CD4-positive, alpha-beta T cell treated with Interleukin-1 beta for 1 hour (primary cell): ENCODE measurements at places on chromosomes 6 and 20.

DNA sequence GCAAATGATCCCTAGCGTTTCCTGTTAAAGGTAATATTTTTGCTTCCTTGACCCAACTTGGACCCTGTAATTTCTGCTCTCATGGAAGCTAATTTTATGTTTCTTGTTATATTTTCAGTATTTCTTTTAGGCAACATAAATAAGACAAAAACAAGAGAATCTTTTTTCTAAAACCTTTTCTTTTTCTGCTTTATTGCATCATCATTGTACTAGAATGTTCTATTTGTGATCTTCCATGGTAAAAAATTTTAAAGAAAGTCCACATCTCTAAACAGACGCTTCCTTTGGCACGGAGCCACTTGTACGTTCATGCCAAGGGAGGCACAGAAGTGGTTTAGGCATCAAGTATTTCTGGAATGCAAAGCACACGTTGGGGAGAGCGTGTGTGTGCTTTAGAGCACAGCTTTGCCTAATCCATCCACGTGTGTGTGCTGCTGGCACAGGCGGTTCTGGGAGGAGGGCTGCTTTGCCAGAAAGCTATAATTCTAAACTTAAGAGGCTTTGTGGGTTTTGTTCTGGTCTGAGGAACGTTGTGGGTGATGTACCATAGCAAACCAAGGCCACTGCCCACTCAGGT is 98.3 kb downstream of the SASH1 start:
- DNase-seq: no peak

DNA sequence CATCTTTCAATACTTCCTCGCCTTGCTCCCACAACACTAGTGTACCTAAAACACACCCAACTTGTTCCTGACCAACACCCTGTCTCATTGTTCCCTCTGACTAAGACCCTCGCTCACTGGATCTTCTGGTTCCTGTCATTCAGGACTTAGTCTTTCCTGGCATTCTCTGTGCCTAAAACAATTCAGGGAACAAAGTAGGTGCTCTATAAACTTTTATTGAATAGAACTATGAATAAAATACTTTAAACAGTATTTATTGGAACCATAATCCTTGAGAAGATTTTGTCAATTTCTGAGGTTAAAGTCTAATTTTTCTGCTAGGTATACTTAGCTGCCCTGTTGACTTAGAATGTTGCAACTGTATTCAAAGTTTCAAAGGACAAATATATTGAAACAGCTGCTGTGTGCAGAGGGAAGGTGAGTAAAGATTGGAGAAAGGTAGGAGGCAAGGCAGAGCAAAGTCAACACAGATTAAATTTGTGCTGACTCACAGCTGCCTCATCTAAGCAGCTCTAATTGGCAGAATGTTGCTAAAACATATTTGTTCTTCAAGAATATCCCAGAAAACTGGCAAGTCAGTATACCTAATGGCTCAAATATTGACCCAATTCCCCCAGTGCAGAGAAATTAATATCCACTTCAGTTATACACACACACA is 37.6 kb downstream of the GSTA2 start:
- DNase-seq: no peak

- DNase-seq: no peak
These were observed 15.6 kb downstream of the TGM6 start for GRCh38 chr20:2396241-2396814.

GRCh38 chr6:91281901-91282300 is 695.0 kb upstream of the MAP3K7 start:
- DNase-seq: no peak

GRCh38 chr6:34027939-34028441 is 117.9 kb downstream of the GRM4 start:
- DNase-seq: no peak

- no peak for DNase-seq
These were observed 16.7 kb downstream of the PLAGL2 start for GRCh38 chr20:32190616-32191415.

- DNase-seq: no peak
These were observed 149.1 kb downstream of the ZNF217 start for GRCh38 chr20:53444401-53445149.

- no peak for DNase-seq
These were observed 28.6 kb upstream of the PRL start for GRCh38 chr6:22325481-22325880.

GRCh38 chr6:113644861-113645575 is 212.1 kb upstream of the MARCKS start:
- DNase-seq: no peak

DNA sequence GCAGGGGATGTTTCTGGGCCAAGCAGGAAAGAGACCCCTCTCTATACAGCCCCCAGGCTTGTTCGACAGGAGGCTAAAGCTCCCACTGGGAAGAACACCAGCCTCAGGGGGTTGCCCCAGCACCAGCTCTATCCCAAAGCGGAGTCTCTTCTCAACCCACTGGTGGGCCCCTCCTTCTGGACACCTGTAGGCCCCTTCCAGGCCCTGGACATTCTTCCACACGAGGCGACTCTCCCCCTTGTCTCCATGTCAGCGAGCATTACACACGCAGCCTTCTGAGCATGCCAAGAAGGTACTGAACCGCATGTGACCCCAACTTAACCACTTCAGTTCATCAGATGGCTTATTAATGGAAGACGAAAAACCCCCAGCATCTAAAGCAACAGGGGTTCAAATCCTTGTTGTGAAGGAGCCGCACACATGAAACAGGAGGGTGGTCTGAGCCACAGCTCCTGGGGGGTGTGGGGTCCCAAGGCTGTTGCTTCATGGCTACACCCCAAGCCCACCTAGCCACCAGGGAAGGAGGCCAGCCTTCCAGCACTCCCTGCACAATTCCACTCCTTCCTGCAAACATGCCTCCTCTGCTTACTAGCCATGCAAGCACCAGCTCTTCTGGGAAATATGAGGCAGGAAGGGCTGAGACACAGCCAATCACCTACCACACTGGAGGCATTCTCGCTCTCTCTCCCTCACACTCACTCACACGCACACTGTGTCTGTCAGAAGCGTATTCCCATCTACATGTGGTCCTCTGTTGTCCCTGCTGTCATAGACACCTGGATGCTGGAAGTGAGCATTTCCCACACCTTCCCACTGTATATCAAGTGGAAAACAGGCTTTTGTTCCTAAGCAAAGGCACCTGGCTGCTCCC is 104.5 kb downstream of the NOL4L start:
- DNase-seq: no peak

- no peak for DNase-seq
These were observed 16.5 kb downstream of the CARMIL1 start for GRCh38 chr6:25295651-25296050.

DNA sequence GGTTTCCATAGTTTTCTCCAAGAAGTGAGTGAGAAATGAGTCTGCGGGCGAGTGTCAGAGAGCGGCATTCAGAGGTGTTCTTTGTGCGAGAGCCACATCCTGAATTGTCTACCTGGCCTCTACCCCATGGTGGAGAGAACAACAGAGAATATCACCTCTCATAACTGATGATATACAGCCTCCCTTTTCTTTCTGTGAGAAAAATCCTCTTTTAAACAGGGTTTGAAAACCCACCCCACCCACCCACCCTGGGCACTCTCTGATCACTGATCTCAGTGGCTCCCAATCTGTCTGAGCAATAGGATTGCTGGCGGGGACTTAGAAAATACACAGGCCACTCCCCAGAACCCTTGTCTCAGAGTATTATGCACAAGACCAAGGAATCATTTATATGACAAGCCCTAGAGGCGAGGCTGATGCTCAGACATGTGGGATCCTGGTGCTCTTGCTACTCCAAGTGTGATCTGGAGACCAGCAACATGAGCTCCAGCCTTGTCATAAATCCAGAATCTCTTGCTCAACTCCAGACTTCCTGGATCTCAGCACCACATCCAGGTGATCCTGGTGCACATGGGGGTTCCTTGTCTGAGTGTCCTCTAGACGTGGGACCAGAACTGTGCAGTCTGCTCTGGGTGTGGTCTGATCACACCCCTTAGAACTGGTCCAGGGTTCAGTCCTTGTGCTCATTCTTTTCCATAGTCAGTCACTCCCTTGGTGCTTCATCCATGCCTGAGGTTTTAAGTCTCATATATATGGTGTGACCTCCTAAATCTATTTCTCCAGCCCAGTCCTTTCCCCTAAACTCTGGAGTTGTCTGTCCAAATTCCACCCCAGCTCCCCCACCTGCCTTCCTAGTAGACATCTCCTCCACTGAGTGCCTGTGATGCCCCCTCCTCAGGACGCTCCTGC is 5.3 kb downstream of the HLA-B start:
- DNase-seq: peak; percentile 56

GRCh38 chr20:10438217-10438616 is 3.1 kb downstream of the SLX4IP start:
- DNase-seq: no peak

DNA sequence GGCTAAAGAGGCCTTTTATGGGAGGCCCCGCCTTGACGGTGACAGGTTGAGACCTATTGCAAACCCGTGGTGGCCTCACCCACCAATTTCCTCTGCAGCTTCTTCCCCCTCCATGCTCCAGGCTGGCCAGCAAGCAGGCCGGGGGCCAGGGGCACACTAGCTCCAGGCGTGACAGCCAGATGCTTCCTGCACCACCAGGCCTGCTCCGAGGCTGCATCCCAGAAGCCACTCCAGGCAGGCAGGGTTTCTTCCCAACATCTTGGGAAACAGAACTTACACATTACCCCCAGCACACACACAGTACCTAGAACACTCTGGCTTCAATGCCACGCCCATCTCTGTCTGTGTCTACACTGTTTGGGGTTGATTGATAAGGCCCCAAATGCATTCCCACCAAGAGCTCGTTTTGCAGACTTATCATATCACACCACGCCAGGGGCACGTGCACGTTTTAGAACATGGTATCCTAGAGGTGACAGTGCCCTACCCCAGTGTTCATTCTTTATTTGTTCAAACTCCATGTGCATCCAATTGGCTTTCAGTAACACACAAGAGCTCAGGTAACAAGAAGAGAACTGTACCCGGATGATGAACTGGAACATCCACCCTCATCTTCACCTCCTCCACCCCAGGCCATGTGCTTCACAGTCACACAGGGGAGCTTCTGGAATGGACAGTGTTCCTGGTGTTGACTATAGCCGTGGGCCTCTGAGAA is 221.4 kb upstream of the RREB1 start:
- DNase-seq: peak; percentile 34

- peak; percentile 27 for DNase-seq
These were observed 52.7 kb upstream of the MYB start for GRCh38 chr6:135128268-135128914.

GRCh38 chr6:116461331-116461931 is at the start of gene CALHM6:
TSS of gene CALHM6 (plus strand) at chr6:116461375. CDS start at chr6:116461930, 555 bp downstream.
- no peak for DNase-seq

GRCh38 chr20:11323816-11324215 is 593.9 kb upstream of the BTBD3 start:
- DNase-seq: no peak

- no peak for DNase-seq
These were observed 14.4 kb downstream of the GSS start for GRCh38 chr20:34941226-34941625.

- DNase-seq: peak; percentile 53
These were observed 45.0 kb downstream of the ELMO2 start for GRCh38 chr20:46361381-46361780.

DNA sequence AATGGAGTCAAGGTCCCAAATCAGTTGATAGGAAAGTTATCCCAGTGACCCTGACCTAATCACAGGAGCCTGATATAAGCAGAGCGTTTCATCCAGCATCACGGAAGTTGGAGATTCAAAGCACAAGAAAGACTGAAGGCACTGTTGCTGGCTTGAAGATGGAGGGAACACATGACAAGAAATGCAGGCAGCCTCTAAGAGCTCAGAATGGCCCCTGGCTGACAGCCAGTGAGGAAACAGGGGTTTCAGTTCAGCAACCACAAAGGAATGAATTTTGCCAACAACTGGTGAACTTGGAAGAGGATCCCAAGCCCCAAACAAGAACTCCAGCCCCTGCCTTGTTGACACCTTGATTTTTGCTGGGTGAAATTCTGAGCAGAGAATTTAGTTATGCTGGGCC is 778.5 kb downstream of the MAFB start:
- DNase-seq: no peak

GRCh38 chr6:149934249-149935156 is 7.3 kb upstream of the ULBP2 start:
- DNase-seq: peak; percentile 70

GRCh38 chr6:138267971-138268895 is 49.9 kb upstream of the PBOV1 start:
- DNase-seq: no peak

GRCh38 chr6:147009358-147009757 is 194.9 kb upstream of the STXBP5 start:
- DNase-seq: no peak

DNA sequence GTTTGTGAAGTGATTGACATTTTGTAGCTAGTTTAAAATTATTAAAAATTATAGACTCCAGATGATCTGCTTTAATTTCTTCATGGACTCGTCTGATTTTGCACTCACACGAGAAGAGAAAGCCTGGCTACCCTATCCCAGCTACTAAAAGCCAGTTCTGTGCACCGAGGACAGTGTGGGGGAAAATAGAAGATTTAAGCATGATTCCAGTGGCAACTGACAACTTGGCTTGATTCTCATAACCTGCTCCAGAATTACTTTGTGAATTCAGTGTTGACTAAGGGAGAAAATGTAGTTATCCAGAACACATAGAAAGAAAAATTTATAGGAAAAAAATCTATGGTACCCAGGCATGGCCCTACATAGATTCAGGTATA is 88.7 kb downstream of the SNAP25 start:
- no peak for DNase-seq

GRCh38 chr20:7505152-7505834 is 435.0 kb downstream of the HAO1 start:
- DNase-seq: no peak

DNA sequence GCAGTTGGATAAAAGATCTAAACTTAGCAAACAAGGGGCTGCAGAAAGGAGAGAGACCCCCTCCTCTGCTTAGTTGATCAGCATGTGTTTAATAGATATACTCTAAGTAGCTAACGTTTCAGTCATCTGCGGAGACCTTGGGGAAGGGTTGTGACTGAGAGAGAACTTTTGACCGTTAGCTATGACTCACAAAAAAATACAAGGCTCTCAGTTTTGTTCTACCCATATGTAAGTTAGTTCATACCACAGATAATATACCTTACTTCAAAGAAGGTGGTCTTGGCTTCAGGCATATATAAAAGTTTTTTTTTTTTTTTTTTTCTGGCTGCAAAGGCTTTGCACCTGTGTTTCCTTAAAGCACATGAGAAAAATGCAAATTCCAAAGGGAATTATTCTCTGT is 258.9 kb downstream of the GJA1 start:
- no peak for DNase-seq

- DNase-seq: no peak
These were observed 15.4 kb downstream of the FOXC1 start for GRCh38 chr6:1624851-1625781.

GRCh38 chr6:135604035-135604860 is 106.7 kb upstream of the AHI1 start:
- no peak for DNase-seq

DNA sequence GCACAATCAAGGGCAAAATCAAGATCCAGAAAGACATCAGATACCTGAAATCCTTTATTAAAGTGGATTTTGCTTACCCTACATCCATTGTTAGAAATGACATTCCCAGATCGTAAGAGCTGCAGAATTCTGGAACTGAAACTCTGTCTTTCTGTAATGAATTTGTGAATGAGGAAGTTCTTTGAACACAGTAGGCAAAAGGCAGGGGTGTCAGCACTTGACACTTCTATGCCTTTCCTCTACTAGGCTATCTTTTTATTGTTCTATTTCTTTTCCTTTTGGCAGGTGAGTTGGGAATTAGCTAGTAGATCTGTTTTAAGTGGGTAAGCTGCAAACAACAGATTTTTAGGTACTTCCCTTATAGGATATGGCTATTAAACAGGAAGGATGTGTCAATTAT is 126.3 kb downstream of the CARMIL1 start:
- DNase-seq: no peak

- DNase-seq: no peak
These were observed 536.0 kb downstream of the BCKDHB start for GRCh38 chr6:80642452-80642851.
